Stimulated activated CD8-positive, alpha-beta memory T cell treated with anti-CD3 and anti-CD28 coated beads, Interleukin-7, amount 100 ng/mL, for 1 hour (primary cell): ENCODE measurements at places on chromosomes 11 and 22.

- DNase-seq, result no peak
These were observed 1182.5 kb downstream of the TBC1D22A start for GRCh38 chr22:47944941-47945340.

GRCh38 chr11:134949121-134950090 lies 537.4 kb upstream of the B3GAT1 start:
- no peak for DNase-seq

DNA sequence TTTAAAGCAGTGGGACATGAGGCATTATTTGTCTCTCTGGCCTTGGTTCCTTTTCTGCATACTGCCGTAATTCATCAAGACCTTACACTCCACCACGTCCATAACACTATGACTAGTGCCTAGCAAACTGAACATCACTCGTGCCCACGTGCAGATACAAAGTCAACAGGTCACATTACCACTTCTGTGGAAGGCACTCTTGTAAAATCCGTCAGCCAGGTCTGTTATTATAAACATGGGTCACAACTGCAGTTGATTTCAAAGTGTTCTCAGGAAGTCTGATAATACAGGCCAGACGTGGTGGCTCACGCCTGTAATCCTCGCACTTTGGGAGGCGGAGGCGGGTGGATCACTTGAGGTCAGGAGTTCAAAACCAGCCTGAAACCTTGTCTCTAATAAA lies 14.1 kb downstream of the VSIG10L2 start:
- DNase-seq, result no peak

DNA sequence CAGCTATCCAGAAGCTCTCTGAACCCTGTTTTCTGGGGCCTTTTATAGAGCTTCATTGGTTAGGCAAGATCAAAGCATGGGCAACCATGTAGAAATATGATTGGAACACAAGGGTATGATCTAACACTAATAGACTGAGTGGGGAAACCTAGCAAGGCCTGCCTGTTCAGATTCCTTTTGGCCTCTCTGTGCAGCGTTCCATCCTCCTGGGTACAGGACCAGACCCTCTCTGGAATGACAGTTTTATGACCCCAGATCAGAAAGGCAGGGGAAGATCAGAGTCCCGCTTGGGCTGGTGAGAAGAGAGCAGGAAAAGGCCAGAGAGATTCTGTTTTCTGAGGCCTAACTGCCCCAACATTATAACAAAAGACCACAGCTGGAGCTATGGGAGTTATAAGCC lies 36.7 kb upstream of the VWA5A start:
- no peak for DNase-seq

DNA sequence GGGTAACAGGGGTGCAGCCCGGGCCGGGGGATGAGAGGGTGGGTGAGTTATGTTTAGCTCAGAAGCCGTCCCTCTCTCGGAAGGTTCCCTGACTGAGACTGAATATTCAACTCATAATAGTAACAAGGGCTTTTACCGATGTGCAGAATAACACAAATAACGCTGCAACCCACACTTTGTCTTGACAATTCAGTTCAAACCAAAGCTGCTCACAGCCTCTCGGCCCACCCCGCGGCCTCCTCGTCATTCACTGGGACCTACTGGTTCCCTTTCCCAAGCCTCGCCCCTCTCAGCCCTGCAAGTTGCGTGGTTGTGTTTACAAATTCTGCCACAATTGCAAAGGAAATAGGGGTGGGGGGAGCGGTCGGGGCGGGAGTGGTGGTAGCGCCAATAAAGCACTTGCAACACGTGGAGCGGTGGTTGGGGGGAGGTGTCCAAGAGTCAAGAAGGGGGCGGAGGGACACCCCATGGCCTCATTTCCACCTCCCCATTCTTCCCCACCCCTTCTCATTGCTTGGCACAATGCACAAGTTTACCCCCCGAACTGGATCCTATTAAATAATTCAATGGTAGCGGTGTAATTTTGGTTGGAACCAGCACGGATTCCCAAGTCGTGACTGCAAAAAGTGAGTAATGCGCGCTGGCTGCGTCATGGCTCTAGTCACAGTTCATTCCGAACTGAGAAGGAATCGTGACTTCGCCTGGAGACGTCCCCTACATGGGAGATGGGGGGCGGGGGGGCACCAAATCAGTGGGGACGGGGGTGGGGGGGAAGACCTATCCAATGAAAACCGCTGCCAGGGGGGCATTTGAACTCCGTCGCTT lies 102.0 kb upstream of the HSD17B12 start:
- DNase-seq, result no peak
